KBM-7 (cell line): ENCODE measurements at places on chromosomes 16 and 17.

- DNase-seq, result no peak
Measured at GRCh38 chr17:82274134-82275020, 877 bp upstream of the CSNK1D start.

DNA sequence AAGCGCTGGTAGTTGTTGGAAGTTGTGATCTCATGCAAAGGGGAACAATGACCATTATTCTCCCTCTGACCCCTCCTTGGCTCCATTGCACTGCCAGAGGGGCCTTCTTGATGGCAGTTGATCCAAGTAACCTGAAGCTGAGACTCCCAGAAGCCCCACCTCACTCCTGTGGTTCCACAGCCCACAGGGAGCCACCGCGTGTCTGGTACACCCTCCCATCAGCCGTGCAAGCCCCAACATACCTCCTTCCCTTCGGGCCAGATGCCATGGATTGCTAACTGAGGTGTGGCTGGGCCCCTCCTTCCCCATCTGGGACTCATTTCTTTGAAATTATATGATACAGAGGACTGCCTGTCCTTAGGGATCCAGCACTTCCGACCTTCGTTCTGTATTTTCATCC, 17.8 kb downstream of the SAP30BP start:
- no peak for DNase-seq

DNA sequence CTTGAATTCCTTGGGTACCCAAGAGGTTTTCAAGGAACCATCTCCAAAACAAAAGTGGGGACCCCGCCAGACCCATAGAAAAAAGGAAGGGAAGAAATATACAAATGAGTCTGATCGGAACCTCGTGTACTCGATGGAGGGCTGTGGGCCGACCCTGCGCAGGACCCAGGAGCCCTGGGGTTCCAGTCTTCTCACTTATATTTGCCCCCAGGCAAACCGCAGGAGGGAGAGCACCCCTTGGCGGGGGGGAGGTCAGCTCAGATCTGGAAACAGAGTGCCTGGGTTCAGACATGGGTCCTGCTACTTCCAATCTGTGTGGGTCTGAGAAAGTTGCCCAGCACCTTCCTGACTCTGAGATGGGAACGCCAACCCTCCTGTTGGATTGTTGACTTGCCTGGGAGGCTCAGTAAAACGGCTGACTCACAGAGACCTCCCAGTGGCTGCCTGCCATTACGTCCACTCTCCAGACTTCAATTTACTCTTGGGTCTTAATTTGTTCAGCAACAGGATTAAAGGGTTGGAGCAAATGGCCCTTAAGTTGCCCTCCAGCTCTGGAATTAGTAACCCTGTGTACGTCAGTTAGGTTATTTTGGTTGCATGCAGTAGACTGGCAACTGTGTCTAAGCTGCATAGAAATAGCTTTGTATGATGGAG, 24.9 kb upstream of the CACNG4 start:
- no peak for DNase-seq

- DNase-seq, result no peak
Measured at GRCh38 chr17:1137465-1137894, 42.3 kb downstream of the ABR start.

- DNase-seq, result no peak
Measured at GRCh38 chr16:3490911-3491629, 4.2 kb downstream of the C16orf90 start.

GRCh38 chr16:89138843-89139520, 32.6 kb upstream of the CDH15 start:
- DNase-seq, result no peak

- DNase-seq, result no peak
Measured at GRCh38 chr17:30321314-30321713, 12.5 kb downstream of the TMIGD1 start.

- DNase-seq, result no peak
Measured at GRCh38 chr17:17028059-17028877, 14.0 kb upstream of the MPRIP start.
